ENCODE measurements at places on chromosomes 7 and 10.

- no peak for DNase-seq
Observed at GRCh38 chr7:28900311-28900710, 57.8 kb downstream of the TRIL start.

DNA sequence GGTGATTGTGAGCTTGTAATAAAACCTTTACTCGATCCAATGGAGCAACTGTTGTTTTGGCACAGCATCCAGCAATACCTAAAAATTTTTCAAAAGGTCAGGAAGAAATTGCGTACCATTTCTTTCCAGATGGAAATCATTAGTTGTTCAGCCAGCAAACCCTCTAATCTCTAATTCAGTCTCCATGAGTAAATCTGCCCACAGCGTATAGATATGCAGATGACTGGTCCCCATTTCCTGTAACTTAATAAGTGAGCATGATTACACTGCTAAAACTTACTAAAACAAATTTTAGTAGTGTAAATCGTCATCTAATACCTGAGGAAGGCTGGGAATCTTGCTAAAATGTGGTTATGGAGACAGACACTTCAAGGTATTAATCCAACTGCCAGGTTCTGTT is 10.6 kb downstream of the SLC25A16 start:
- no peak for DNase-seq

DNA sequence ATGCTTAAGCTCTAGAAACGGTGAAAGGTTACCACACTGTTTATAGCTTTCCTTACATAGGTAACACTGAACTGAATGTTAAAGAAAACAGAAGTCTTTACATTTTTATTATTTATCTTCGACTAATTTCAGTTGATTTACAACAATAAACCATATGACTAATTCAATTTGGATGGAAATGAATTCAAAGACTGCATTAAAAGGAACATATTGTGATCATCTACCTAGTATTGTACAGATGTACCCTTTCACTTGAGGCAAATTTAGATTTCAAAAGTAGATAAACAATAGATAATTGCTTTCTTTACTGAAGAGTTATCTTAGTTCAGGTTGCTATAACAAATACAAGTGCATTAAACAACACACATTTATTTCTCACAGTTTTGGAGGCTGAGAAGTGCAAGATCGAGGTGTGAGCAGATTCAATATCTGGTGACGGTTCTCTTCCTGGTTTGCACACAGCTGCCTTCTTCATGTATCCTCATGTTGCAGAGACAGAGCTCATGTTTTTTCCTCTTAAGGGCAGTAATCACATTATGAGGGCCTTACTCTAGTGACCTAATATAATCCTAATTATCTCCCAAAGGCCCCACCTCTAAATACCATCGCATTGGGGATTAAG is 15.0 kb upstream of the ARMC3 start:
- no peak for DNase-seq

- DNase-seq, result no peak
Observed at GRCh38 chr7:50305583-50306493, 1.3 kb downstream of the IKZF1 start.

GRCh38 chr7:107938456-107939250 is 47.7 kb downstream of the DLD start:
- no peak for DNase-seq

- DNase-seq, result no peak
Observed at GRCh38 chr10:49610458-49611165, 502 bp downstream of the SLC18A3 start.

DNA sequence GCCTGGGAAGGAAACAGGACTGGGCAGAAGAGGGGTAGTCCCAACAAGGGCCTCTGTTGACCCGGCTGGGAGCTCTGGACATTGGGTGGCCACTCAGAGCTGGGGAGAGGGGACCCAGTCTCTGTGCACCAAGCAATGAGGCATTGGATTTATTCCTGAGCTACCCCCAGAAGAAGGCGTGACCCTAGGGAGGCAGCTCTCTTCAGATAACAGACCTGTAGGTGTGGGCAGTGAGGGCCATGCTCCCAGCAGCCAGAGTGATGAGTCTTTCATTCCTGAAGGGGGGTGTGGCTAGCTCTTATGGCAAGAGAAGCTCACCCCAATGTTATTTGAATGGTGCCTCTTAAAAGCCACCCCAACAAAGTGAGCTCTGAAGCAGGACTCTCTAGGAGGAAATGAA is 20.4 kb downstream of the TEX36 start:
- no peak for DNase-seq

DNA sequence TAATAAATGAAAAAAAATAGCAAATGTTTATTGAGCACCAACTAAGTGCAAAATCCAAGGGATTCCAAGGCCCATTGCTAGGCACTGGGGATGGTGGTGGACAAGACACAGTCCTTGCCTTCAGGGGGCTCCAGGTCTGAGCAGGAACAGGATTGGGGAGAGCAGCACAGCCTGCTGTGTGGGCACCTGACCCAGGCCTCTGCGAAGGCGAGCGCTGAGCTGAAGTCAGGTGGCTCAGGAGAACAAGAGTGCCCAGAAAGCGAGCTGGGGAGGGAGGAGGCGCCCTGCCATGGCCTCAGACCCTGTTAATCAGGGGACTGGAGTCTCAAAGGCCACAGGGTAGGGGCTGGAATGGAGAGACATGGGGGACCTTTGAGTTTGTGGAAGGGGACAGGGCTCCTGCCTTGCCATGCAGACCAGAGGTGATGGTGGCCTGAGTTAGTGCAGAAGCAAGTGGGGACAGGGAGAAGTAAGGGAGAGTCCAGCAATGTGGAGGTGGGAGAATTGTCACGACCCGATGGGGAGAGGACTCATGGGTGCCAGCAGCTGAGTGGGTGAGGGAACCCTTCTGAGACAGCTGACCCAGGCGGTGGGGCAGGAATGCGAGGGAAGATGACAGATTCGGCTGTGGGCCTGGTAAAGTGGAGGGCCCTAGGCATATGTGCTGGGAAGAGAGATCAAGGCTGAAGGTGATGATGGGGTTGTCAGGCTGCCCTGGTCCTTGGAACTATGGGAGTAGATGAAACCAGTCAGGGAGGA is 4.1 kb upstream of the ORAI2 start:
- DNase-seq, result no peak

GRCh38 chr7:128029405-128029995 is 1.7 kb downstream of the LRRC4 start:
- no peak for DNase-seq

DNA sequence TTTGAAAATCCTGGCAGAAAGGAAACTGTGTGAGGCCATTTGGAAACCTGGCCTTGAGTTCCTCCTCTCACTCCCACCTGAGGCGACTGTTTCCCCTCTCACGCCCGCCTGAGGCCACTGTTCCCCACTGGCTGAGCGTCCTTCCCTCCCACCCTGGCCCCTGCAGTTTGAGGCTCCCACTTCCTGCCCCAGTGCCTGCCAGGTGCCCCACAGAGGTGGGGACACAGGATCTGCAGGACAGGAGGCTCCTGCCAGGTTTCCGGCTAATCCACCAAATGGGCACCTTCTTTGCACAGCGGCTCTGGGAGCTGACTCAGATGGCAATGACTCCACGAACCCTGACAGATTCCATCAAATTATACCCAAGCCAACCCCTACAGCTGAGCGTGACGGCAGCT is 24.3 kb upstream of the LARP4B start:
- DNase-seq, result no peak

DNA sequence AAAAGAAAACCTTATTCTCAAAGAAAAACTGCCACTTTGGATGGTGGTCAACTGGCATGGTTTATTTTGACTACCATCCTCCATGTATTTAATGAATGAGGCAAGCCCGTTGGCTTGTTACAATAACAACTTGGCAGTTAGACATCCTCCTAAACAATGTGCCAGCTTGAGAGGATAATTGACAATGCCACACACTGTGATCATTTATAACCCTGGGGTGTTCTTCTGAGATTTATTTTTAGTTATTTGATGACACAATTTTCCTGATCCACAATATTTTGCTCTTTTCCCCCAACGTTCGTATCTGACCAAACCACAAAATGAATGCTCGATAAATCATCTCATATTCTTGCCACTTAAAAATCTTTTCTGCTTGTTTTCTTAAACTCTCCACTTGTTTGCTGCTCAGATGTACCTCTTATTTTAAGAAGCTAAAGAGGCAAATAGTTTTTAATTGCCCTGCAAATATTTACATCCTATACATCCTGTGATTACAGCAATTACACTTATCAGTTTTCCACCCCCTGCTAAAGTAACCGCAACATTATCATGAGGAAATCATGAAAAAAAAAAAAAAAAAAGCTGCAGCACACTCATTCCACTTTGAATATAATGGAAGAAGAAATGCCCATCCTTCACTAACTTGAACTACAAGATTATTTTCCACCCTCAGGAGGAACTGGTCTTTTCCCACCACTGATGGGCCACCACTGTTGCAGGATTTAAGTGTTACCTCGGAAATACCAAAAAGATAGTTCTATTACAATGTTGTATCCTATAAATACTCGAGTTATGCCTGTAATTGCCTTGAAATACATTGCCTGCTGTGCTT is 119.9 kb downstream of the MBL2 start:
- DNase-seq, result peak; percentile 90

- no peak for DNase-seq
Observed at GRCh38 chr10:30476511-30477155, 42.6 kb downstream of the MAP3K8 start.

DNA sequence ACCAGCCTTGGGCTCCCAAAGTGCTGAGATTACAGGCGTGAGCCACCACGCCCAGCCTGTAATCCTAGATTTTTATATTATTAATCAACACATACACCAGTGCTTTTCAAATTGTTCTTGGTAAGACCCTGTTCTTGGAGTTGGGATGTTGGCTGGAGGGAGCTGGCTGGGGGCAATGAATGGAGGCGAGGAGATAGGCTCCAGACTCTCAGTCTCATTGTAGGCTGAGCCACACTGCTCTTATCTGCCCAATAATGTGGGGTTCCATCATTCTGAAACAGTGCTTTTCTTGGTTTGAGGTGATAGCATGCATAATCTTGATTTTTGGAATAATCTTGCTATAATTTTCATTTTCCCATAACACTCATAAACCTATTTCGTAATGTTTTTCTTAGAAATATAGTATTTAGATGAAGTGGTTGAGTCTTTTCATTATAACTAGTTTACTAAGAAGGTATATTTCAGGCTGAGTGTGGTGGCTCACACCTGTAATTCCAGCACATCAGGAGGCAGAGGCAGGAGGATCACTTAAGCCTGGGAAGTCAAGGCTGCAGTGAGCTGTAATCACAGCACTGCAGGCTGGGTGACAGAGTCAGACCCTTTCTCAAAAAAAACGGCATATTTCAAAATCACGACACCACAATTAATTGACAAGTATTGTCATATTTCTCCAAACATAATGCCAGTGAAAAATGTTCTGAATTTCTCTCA is 65.1 kb upstream of the LYZL2 start:
- DNase-seq, result no peak

- DNase-seq, result no peak
Observed at GRCh38 chr10:31648966-31649365, 279.7 kb downstream of the ARHGAP12 start.

DNA sequence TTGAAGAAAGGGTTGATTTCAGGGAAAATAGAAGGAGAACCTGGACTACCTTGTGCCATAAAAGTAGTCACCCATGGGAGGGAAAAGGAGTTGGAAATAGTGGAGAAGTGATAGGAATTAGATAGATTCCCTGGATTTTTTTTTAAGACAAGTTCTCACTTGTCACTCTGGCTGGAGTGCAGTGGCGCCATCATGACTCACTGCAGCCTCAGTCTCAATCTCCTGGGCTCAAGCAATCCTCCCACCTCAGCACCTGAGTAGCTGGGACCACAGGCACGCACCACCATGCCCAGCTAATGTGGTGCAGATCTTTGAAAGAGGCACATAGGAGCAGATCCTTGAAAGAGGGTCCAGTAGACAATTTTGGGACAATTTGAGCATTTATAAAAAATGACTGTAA is 9.5 kb upstream of the BLNK start:
- no peak for DNase-seq

- peak; percentile 35 for DNase-seq
Observed at GRCh38 chr10:63553031-63553430, 31.8 kb downstream of the REEP3 start.

GRCh38 chr10:77571490-77571889 is 66.1 kb downstream of the KCNMA1 start:
- no peak for DNase-seq

DNA sequence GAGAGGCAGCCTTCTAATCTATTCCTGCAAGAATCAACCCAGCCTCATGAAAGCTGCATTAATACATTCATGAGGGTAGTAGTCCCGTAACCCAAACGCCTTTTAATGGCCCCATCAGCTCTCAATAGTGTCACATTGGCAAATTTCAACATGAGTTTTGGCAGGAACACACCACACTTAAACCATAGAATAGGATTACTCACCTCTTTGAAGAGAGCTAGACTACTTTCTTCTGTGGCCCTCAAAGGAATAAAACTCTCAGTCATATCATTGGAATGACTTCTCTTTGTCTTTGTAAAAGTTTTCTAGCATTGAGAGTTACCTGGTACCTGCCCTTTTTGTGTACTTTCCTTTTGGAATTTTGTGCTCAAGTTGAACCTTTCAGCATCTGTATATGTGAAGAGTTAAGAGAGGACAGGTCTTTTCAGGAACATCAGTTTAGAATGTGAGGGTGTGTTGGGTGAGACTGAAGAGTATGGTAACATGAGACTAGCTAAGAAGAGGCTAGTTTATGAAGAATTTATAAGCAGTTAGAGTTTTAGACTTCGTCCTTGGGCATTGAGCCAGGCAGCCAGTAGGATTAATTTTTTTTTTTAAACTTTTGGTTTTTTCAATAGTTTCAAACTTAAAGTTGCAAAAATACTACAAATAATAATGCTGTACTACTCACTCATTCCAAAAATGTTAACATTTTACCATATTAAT is 92.6 kb downstream of the MLLT10 start:
- no peak for DNase-seq

DNA sequence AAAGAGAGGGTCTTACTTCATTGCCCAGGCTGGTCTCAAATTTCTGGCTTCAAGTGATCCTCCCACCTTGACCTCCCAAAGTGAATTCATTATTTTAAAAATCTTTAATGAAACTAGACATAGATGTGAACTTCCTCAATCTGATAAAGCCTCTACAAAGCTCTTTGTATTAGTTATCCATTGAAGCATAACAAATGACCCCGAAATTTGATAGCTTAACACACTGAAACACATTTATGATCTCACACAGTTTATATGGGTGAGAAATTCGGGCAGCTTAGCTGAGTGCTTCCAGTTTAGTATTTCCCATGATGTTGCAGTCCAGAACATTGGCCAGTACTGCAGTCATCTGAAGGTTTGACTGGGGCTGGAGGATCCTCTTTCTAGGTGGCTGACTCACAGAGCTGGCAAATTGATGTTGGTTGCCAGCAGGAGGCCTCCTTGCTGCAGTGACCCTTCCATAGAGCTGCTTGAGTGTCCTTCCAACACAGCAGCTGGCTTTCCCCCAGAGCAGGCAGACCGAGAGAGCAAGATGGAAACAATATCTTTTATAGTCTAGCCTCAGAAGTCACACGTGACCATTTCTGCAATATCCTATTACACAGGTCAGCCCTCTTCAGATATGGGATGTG is 16.6 kb upstream of the WNT8B start:
- DNase-seq, result no peak

GRCh38 chr10:125057158-125058001 is 103.0 kb downstream of the CTBP2 start:
- DNase-seq, result peak; percentile 98

DNA sequence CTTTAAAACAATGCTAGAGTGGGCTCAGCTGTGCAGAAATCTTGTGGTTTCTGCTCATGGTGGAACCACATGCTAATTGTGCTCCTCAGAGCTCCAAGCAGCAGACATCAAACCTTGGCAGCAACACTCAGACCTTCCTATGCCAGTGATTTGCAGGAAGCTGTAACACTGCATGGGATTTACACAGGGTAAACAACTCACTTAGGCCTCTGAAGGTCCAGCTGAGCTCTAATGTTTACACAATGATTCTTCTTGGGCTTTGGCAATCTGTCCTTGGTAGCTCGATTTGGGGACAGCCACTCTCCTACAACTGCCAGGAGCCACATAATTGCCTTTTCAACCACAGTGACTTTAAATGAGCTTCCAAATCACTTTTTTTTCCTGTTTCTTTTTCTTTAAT is 97.7 kb upstream of the PDLIM1 start:
- DNase-seq, result peak; percentile 55
